Stimulated activated CD4-positive, alpha-beta T cell treated with anti-CD3 and anti-CD28 coated beads, TNF-alpha, amount 100 ng/mL, for 4 hours (primary cell): ENCODE measurements at places on chromosomes 1 and 21.

GRCh38 chr1:158818560-158818959 lies 12.6 kb upstream of the MNDA start:
- DNase-seq = no peak

- no peak for DNase-seq
Observed at GRCh38 chr1:4058122-4058521, 158.1 kb upstream of the C1orf174 start.

DNA sequence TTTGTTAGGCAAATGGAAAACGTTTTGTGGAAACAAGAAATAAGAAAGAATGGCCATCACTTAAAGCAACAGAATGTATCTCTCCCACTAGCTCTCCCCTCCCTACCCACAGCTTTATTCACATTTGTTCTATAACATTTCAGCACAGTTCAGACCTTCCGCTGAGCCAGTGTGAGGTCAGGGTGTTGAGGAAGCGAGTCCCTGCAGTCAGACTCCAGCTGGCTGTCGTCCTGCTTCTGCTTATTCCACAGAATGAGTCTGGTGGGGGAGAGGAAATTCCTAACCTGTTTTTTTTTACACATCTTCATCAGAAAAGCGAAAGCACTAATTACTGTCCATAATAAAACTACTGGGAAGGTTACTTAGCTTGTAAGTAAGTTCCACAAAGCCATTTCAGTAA lies 39.0 kb downstream of the MRPL39 start:
- no peak for DNase-seq

GRCh38 chr1:177190308-177190970 lies 19.7 kb downstream of the BRINP2 start:
- DNase-seq = no peak

GRCh38 chr1:8247811-8248436 lies 70.0 kb upstream of the SLC45A1 start:
- DNase-seq = no peak
